LHCN-M2 (cell line): ENCODE measurements at places on chromosomes 5 and 9.

- no peak for DNase-seq
Measured at GRCh38 chr9:101691657-101692056, 46.8 kb downstream of the GRIN3A start.

GRCh38 chr5:115855959-115856358 is 14.2 kb downstream of the AP3S1 start:
- no peak for DNase-seq

GRCh38 chr9:1051210-1051583 is 1.0 kb downstream of the DMRT2 start:
- DNase-seq = no peak

- no peak for DNase-seq
Measured at GRCh38 chr9:132486706-132487350, 76.8 kb downstream of the CFAP77 start.

DNA sequence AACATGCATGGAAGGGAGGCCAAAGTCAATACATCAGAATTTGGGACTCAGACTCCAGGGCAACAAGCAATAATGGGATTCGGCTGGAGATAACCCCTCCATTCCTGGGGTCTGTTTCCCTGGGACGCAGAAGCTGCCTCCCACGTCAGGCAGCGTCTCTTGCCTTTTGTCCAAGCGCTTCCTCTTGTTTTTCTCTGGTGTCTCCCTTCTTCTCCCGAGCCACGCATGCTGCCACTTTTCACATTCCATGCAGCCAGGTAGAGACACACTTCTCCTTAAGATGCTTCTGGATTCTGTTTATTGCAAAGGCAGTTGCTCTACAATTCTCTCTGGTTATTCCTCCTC is 267.3 kb downstream of the AOPEP start:
- DNase-seq = no peak

DNA sequence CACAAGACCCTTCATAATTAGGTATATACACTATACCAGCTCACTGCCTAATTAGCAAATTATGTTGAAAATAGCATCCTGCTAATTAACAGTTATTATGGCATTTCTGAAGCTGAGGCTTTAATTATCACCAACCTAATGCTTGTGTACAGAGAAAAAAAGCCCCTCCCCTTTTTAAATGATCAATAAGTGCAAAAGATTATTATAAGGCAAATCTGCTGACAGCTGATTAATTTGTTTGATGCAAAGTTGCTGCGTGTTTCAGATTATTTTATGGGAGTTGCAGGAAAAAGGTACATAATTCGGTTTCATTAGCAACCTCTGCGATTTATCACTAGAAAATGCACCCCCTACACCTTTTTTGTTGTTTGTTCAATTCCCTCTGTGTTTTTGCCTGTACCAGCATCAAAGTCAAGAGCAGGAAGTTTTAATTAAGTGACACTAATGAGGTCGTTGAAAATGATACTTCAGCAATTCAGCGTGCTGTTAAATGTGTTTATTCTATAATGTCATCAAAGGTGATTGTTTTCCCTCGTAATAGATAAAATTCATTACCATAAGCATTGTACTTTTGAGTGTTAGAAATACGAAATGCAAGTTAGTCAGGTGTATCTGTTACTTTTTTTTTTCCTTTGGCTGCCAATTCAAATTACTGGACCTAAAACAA is 170.0 kb downstream of the EBF1 start:
- no peak for DNase-seq

- no peak for DNase-seq
Measured at GRCh38 chr5:14028938-14029584, 84.6 kb upstream of the DNAH5 start.

GRCh38 chr5:6747103-6747502 is 33.9 kb downstream of the TENT4A start:
- no peak for DNase-seq
